ENCODE measurements at places on chromosomes 13 and 19. TPM values are rescaled to one million over a fixed set of nuclear protein-coding genes. Genes with fewer than 3 reads are reported as not detected.

The GGACT gene
- 3.1 TPM for total RNA-seq

The ZSCAN4 gene
- total RNA-seq: not detected

The TMEM255B gene
- 2.7 TPM for total RNA-seq

DNA sequence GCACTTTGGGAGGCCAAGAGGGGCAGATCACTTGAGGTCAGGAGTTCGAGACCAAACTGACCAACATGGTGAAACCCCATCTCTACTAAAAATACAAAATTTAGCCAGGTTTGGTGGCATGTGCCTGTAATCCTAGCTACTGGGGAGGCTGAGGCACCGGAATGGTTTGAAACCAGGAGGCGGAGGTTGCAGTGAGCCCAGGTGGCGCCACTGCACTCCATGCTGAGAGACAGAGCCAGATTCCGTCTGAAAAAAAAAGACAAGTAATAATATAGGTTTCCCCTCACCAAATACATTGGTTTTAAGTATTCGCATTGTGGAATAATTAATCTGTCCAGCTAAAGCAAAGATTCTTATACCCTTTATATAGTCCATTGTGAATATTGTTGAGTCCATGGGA, 1544.6 kb downstream of the OLFM4 start:
- DNase-seq: no peak

All from tongue (tissue), 3 donors.